ENCODE measurements at places on chromosomes 7 and 10.

DNA sequence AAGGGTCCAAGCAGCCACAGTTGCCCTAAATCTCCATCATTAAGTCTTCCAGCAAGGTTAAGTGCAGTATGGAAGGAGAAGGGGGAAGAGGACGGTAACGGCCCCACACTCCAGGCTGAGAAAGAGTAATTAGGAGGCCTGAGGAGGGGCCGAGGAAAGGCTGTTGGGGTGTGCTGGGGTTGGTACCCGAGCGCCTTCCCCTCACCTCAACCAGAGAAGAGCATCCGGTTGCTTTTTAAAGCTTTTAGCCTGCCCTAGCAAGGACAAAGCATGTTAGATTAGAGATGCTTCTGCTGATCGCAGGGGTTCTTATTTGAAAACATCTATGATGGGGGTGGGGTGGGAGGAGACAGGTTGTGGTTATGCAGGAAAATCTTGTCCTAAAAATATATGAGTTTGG lies 9.0 kb upstream of the ZSCAN21 start:
- DNase-seq, result no peak

DNA sequence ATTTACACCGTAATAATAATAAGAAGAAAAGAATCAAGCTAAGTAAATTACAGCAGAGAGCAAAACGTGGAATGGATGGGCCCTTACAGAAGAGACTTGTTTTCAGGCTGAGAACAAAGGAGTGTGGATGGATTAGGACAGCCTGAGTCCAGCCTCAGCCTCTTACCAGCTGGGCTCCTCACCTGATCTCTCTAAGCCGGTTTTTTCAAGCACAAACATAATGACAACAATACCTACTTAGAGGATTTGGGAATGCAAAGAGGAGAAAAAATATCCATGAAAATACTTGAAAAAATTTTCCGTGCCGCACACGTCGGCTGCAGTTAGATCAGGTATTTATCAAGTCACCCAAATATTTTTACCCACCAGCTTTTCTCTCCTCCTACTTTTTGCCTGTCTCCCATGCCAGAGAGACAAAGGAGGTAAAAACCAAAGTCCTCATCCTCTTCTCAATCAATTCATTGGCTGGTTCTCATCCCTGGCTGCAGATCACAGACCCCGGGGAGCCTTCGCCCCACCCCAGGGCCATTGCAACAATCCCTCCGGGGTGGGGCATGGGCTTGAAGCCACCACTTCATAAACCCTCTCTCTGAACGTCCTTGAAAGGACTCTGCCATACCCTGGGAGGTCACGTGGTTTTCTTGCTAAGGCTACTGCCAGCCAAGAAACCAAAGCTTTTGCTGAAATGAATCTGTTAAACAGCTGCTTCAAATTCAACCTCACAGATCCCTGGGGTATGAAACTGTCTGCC lies 29.7 kb upstream of the GTF2I start:
- no peak for DNase-seq

DNA sequence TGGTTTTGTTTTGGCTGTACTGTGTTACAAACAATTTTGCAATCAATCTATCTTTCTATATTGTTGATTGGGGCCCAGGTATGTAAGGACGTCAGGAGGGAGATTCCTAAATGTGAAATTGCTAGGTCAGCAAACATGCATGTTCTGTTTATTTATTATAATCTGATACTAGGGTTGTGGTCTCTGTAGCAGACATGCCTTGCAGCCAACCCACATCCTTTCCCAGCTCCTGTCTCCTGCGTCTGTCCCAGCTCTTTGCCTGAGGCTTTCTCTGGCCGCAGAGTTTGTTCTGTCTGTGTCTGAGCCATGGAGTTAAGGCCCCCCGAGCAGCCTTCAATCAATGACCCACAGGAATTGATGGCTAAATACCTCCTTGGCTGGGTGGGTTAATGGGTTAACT lies 124.0 kb upstream of the ZEB1 start:
- DNase-seq, result no peak

DNA sequence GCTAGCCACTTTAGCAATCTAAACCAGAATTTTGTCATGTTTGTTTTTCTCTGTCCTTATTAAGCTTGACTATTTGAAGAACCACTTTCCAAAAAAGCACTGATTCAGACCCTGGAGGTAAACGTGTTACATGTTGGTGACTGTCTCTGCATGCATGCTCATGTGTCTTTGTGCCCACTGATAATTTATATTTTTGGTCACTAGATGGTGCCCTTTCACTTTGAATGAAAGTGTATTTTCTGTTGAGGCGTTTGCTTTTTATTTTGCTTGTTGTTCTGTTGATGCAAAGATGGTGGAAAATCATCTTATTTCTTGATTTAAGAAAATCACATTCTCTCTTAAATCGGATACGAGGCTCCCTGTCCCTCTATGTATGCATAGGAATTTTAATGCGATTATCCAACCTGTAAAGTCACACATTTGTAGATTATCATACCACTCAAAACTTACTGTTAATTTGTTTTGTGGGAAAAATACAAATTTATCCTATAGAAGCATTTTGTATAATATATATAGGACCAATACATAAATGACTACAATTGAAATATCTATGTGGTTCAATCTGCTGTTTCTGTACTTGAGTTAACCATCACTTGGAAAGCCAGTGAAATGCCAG lies 269.3 kb downstream of the BICC1 start:
- peak; percentile 19 for DNase-seq

- DNase-seq, result no peak
Measured at GRCh38 chr7:44626620-44627019, 20.2 kb downstream of the OGDH start.

GRCh38 chr7:70717553-70718329 lies 414.2 kb upstream of the GALNT17 start:
- no peak for DNase-seq

- no peak for DNase-seq
Measured at GRCh38 chr7:94388540-94388939, 6.2 kb upstream of the COL1A2 start.

DNA sequence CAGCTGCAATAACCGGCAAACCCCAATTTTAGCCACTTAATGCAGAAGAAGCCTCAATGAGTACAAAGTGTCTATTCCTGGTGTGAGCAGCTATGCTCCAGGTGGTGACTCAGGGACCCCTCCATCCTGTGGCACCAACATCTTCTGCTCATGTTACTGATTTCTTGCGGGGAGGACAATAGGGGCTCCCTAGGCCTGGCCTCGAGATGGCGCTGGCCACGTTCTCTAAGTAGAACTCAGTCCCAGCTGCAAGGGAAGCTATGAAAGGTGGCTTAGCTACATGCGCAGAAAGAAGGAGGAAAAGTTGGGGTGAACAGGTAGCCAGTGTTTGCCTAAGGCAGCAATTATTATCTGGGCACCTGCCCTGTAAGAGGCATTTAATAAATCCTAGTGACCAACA lies 6.6 kb downstream of the GJD4 start:
- DNase-seq, result no peak

GRCh38 chr7:2399848-2400587 lies 3.4 kb upstream of the CHST12 start:
- DNase-seq, result peak; percentile 30

- DNase-seq, result no peak
Measured at GRCh38 chr10:63266391-63267316, 133.5 kb downstream of the NRBF2 start.

GRCh38 chr10:121844537-121844936 lies 83.3 kb downstream of the ATE1 start:
- no peak for DNase-seq

GRCh38 chr10:70480239-70480861 lies 1.8 kb downstream of the PALD1 start:
- DNase-seq, result no peak

DNA sequence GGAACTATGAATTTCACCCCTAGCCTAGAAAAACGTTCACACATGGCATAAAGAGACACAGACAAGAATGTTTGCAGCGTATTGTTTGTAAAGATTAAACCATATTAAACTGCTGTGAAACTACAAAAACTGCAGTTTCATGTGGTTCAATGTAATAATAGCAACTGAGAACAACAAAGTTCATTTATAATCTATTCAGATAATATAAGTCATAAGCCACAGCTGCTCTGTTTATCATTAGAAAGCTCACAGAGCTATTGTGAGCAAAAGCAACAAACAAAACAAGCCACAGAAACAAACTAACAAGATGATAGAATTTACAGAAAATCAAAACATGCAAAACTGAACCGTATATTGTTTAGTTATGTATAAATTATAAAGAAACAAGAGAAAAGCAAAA lies 113.5 kb downstream of the AHR start:
- DNase-seq, result no peak

DNA sequence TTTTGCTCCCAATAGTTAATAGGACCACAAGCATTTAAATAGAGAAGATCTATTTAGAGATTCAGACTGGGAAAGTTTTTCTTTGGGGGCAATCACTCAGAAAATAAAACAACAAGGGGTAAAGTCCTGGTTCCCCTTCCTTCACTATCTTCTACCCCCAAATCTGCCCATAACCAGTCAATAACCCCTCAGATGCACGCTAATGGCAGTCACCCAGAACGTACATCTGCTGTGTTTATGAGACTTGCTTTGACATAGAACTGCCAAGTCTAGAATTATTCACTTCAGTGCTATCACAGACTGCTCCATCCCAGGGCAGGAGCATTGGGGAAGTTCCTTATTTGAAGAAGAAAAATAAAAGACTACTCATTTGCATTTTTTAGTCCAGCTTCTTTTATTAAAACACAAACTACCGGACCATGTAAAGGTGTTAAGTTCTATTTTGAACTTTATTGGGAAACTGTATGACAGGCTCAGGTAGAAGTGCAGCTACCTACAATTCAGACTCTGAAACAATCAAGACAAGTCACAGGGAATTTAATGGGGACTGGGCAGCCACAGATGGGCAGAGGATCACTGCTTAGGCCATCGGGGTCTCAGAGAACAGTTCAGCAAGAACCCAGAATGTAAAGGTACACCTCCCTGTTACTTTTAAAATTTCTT lies 38.4 kb downstream of the ANK3 start:
- no peak for DNase-seq

DNA sequence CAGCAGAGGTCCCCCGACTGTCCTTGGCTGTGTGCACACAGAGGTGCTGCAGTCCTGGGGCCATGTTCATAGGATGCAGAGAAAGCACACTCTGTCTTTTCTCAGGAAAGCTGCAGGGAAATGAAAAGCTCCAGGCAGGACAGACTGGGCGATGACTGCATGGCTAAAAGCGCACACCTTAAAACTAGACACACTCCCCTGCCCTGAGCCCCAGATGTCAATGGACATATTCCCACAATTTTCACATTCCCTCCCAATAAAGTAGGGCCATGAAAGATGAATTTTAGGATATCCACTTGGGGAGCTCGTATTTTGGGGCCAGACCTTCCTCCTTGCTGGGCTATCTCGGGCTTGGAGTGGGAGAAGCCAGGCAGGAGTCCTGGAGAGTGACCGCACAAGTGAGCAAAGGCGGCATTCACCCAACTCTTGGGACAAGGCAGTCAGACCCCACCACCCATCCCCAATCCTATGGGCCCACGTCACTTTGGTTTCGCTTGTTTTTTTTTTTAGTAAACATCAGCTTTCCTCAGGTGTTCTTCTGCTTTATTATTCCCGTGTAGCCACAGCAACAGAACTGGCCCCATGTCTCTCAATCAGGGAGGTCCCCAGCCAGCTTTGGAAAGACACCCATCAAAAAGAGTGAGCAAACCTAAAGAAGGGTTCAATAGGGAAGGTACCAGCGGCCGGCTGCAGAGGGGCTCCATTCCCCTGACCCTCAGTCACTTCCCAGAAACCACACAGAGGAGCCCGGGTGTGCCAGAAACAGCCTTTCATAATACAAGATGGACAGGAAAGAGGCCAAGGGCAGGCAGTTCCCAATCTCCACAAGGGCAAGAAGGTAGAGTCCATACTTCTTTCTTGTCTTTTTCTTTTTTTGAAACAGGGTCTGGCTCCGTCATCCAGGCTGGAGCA lies 12.7 kb downstream of the GPRIN2 start:
- no peak for DNase-seq

GRCh38 chr7:38796626-38797501 lies 112.1 kb downstream of the VPS41 start:
- DNase-seq, result peak; percentile 70

- no peak for DNase-seq
Measured at GRCh38 chr7:92504563-92504962, 23.8 kb downstream of the PEX1 start.

DNA sequence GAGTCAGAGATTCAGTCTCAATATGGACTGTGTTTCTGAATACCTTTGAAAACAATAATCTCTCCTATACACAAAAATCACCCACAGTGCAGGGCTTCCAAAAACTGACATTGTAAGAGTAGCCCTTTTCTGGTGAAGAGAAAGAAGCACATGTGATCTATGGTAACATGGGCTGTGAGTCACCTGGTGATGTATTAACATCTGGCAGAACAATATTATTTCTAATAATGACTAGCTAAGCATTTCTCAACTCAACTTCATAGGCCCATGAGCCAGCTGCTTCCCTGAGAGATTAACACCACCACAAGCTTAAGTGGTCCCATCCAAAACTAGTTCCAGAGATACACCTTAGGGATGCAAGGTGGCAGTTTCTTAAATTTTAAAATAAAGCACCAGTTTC lies 331.0 kb upstream of the NRP1 start:
- no peak for DNase-seq

- DNase-seq, result no peak
Measured at GRCh38 chr10:81109200-81109752, 571.6 kb downstream of the SH2D4B start.

GRCh38 chr10:62853710-62854109 lies 37.5 kb upstream of the EGR2 start:
- no peak for DNase-seq
